Fibroblast of skin of left quadriceps (primary cell): ENCODE measurements at places on chromosomes 4 and X.

DNA sequence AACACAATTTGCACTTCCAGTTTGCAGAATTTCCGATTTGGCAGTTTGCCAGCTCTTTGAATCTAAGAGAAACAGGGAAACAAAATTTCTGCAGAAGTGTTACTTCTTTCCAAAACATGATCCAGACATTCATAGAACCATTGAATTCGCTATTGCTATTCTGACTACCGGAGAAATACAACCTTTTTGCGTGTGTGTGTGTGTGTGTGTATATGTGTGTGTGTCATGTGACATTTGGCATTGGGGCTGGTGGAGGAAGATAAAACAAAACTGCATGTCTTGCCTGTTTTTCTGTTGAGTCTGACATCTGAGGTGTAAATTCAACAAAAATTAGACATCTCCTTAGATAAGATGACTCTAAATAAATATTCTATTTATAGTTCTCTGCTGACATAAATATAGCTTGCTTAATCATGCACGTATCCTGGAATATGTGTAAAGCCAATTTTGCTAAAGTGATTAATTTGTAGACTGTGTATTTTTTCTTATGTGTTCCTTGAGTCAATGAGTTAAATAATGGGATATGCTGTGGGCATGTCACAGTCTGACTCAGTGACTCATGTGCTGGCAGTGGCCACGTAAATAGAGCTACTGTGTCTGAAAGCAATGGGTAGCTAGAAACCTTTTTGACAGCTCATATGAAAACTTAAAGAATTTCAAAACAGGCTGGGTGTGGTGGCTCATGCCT, 98.9 kb downstream of the HPGD start:
- peak; percentile 17 for DNase-seq

DNA sequence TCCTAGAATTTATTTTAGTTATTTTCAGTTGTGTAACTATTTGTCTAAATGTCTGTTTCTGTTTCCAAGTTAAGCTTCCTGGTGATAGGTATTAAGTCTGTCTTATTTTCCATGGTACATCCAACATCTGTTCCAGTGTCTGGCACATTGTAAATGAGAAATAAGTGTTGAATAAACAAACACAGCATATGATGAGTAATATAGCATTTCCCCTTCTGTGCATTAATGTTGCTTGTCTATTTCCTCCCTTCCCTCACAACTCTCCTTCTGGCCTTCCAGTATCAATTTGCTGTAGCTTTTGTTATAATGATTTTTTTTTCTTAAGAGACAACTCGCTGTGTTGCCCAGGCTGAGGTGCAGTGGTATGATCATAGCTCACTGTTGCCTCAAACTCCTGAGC, 36.1 kb downstream of the COPS4 start:
- DNase-seq: peak; percentile 4

DNA sequence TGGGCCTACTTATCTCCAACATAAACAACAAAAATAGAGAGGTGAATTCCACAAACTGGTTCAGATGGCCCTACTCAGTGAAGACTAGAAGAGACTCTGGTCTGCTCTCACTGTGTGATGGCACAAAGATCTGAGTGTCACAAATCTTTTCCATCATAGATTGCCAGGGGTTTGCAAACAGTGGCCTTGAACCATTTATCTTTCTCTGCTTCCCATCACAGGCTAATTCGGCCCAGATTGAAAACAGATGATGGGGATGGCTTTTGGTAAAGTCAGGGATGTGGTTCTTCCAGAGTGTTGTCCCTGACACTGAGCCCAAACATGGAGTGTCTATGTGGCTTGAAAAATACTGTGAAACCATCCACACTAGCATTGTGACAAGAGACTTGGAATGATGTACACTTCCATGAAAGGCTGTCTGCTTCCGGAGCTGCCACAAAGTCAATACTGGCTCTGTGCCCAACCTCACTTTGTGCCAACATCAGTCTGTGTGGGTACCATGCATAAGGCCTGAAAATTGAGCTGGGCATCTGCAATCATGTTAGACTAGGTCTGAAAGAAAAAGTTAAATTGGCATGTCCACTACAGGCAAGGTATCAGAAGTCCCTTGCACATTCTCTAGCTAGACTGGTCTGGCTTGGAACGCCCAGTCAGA, 25.2 kb upstream of the PLAC1 start:
- no peak for DNase-seq

DNA sequence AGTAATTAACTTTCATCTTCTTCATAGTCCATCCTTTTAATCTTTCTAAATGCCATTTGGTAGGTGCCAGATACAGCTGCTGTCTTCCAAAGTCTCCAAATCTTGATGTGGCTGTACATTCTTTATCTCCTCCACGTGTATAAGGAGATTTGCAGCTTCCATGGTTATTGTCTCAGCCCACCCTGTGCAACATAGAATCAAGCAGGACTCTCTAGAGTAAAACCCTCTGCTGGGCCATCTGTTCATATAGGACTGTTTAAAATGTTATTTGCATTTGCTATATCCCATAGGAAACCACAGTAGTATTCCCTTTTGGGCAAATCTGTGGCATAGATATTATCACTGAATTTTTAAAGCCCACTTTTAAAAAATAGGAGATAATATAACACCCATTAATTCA, 527.2 kb upstream of the EPHA5 start:
- DNase-seq: no peak

DNA sequence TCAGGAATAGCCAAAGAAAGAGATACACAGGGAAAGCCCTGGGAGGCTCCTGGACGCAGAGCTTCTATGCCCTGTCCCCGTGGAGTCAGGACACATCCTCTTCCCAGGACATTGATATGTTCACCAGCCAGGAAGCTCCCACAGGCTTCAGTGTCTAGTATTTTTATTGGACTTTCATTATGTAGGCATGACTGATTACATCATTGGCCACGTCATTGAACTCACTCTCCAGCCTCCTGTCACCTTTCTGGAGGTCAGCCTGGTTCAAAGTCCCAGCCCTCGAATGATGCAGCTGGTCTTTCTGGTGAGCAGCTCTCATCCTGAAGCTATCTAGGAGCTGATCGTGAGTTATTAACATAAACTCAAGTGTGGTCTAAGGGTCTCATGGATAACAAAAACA, 104.1 kb downstream of the CPEB2 start:
- DNase-seq: no peak

- DNase-seq: no peak
Measured at GRCh38 chr4:20528508-20528907, 171.8 kb upstream of the PACRGL start.

DNA sequence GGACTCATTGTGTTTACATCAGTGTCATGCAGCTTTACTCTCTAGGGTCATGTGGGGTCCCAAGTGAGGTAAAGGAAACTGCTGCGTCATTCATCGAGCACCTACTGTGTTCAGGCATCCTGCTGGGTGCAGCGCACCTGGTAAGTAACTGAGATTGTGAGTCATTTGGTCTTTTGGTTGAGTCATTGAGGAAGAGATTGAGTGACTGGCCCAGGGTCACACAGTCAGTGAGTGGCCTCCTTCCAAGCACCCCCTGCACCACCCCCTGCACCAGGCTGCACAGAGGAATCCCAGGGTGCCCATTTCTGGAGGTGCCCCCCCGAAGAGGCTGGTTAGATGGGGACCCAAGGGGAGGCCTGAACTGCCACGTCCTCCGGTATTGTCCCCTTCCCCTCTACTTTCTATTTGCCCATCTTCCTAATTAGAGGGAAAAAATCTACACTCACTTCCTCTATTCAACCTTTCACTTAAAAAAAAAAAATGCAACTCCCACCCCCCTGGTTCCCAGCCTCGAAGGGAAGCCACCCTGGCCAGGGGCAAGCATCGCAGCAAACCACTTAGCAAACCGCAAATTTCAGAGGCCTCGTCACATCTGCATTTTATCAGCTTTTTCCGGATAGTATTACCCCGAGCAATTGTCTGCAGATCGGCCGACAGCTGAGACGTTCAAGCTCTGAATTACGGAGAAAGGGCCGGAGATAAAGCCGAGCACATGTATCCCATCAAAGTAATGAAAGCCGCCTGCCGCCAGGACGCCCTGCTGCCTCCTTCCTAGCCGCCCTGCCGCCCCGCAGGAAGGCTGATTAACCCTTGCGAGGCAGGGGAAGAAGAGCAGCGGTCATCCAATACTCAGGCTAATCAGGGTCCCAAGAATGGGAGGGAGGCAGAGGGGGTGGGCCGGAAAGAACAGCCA, 96.3 kb upstream of the MSX1 start:
- peak; percentile 87 for DNase-seq

DNA sequence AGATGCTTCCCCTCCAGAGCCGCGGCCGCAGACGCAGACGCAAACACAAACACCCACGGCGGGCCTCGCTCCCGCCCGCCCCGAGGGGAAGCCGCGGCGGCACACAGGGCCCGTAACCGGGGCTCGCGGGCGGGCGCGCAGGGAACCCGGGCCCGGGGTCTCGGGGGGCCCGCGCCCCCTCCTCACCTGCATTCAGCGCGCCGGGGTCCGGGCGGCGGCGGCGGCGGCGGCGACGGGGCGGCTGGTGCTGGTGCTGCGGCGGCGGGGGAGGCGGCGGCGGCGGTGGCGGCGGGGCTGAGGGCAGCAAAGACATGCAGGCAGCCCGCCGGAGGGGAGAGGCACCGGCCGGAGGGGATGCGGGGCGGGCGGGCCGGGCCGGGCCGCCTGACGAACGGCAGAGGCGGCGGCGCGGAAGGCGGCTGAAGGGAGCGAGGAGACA, 255 bp upstream of the CNOT6L start:
- no peak for DNase-seq

- DNase-seq: no peak
Measured at GRCh38 chr4:74056114-74056857, 17.8 kb upstream of the CXCL3 start.

GRCh38 chrX:110280954-110281353, 36.9 kb downstream of the AMMECR1 start:
- peak; percentile 75 for DNase-seq

GRCh38 chr4:70559924-70560323, 32.1 kb upstream of the AMBN start:
- no peak for DNase-seq

DNA sequence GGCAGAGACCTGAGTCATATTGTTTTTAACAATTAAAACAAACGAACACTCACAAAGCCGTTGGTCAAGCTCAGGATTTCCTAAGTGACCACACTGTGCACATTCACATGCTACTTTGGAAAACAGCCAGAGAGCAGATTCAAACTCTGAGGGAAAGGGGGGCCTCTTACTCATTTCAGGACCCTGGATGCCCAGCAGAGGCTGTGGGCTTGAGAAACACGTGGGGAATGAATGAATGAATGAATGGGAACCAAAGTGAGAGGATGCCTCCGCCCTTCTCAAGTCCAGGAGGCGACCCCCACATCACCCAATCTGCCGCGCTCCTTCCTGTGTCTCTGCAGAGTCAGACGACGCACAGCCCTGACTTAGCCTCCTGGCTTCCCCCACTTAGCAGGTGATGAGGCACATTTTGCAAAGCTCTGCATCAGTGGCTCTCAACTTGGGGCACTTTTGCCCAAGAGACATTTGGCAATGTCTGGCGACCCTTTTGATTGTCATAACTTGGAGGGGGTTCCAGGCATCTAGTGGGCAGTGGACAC, 76.0 kb downstream of the ABLIM2 start:
- DNase-seq: no peak

- peak; percentile 80 for DNase-seq
Measured at GRCh38 chrX:74450803-74451449, 29.6 kb downstream of the SLC16A2 start.

DNA sequence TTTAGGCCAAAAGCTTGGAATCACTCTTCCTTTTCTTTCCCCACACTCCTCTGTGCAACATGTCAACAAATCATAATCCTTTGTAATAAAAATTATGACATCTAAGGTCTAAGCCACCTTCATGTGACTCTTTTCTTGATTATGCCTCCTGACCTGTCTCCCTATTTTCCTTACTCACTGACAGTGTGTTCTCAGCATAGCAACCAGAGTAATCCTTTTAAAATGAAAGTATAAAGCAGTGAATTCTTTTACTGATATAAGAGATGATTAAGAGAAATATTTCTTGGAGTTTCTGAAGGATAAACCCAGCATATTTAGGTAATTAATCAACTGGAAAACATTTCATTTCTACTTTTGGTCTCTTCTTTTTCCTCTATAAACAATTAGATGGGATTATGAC, 44.7 kb downstream of the USO1 start:
- DNase-seq: no peak

- no peak for DNase-seq
Measured at GRCh38 chr4:78156520-78156919, 99.4 kb downstream of the FRAS1 start.

DNA sequence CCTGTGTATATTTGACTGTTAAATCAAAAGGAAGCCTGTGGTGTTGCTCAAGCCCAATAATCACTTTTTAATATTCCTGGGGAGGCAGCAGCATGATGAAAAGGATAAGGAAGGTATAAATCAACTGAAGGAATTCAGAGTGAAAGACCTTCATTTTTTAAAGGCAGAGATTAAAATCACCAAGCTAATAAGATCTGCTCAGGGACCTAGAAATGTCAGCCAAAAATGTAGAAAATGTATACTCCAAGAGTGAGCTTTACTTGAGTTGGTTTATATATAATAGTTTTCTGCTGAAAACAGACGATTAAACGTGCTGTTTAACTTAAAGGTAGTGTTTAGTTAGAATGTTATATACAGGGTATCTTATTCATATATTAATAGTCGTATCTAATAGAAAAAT, 549.3 kb downstream of the IQCM start:
- no peak for DNase-seq

- DNase-seq: no peak
Measured at GRCh38 chr4:589219-589963, 13.3 kb upstream of the TMEM271 start.

DNA sequence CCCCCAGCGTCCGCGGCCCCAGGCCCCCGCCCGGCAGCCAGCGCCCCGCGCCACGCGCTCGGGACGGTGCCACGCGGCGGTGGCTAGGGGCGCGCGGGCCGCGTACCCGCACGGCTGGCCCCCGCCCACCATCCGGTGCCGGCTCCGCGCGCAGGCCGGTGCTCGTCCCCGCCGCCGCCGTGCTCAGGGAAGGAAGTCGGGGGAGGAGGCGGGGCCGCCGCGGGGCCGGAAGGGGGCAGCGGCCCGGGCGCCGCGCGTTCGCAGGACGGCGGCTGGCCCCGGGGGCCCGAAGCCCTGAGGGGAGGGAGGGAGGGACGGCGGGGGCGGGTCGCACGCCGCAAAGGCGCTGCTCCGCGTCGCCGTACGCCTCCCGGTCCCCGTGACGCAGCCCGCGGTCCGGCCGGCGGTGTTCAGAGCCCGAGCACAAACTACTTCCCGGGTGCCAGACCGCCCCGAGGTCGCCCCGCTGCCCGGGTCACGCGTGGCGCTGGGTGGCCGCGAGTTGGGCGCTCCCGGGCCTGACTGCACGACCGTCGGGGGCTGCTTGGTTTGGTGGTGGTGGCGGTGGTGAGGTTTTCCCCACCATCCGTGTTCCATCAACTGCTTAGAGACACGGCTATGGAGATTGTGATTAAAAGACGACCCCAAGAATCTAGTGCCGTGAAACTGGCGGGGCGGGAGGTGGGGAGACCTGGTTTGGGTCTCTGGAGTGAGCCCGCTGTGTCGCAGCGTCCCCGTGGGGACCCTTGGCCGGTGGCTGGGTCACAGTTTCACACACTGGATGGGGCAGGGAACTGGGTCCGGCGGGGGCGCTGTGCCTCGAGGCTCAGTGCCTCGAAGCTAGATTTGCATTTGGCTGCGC, at the start of gene DCTD:
Gene DCTD (minus strand): TSS at position 205 of the 862 bp plus-strand sequence. CDS start 1,818 bp downstream, outside the sequence.
- DNase-seq: peak; percentile 45

GRCh38 chr4:53005808-53006207, 143.7 kb downstream of the RASL11B start:
- no peak for DNase-seq
